Neural progenitor cell (in vitro differentiated cells): ENCODE measurements at places on chromosomes 3 and 15. TPM values are rescaled to one million over a fixed set of nuclear protein-coding genes. Genes with fewer than 3 reads are reported as not detected.

The TLR9 gene
- not detected in 2 replicates for total RNA-seq

The GXYLT2 gene
- 1.5 and 3.6 TPM in 2 replicates for total RNA-seq

The TERB2 gene
- total RNA-seq = not detected in 2 replicates

DNA sequence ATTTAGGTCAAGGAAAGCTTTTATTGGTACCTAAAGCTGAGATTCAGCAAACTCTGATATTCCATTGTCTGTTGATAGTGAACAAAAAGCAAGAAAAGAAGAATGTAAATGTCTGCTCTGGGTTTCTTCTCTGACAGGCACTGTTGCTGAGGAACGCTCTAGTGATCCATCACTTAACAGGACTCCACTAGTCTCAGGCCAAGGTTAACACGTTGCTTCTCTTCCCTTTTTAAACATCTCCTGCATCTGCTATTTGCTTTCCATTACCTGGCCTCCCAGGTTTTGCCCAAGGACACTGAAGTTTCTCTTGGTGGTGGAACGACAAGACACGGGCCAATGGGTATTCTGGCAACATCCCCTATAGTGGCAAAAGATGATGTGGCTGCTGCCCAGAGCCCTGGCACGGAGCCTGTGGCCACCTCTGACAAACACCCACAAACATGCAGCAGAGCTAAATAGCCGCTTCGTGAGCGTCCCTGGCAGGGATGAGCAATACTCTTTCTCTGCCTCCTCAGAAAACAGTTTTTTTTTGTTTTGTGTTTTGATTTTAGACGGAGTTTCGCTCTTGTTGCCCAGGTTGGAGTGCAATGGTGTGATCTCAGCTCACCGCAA, 97.8 kb upstream of the AKAP13 start:
- H3K27ac ChIP-seq = no peak overlapping the region
- H3K4me3 ChIP-seq = no peak overlapping the region
- no peak for DNase-seq
- no peaks in the 10 kb centered on the region for H3K4me1 ChIP-seq
- H3K27me3 ChIP-seq = no peaks in the 10 kb centered on the region

GRCh38 chr3:47161983-47162696, 1.8 kb downstream of the SETD2 start:
- DNase-seq = no peak
- H3K36me3 ChIP-seq = no peaks in the 10 kb centered on the region
- H3K27ac ChIP-seq = peak overlapping the region; percentile 96
- H3K4me1 ChIP-seq = peaks cover 33% of the 10 kb centered on the region

- no peaks in the 10 kb centered on the region for H3K27me3 ChIP-seq
- H3K4me1 ChIP-seq = no peaks in the 10 kb centered on the region
- no peak overlapping the region for H3K4me3 ChIP-seq
- no peak overlapping the region for H3K27ac ChIP-seq
Measured at GRCh38 chr15:101161656-101162055, 90.2 kb downstream of the CHSY1 start.

The NTRK3 gene
- total RNA-seq = 2.0 and 2.4 TPM in 2 replicates

DNA sequence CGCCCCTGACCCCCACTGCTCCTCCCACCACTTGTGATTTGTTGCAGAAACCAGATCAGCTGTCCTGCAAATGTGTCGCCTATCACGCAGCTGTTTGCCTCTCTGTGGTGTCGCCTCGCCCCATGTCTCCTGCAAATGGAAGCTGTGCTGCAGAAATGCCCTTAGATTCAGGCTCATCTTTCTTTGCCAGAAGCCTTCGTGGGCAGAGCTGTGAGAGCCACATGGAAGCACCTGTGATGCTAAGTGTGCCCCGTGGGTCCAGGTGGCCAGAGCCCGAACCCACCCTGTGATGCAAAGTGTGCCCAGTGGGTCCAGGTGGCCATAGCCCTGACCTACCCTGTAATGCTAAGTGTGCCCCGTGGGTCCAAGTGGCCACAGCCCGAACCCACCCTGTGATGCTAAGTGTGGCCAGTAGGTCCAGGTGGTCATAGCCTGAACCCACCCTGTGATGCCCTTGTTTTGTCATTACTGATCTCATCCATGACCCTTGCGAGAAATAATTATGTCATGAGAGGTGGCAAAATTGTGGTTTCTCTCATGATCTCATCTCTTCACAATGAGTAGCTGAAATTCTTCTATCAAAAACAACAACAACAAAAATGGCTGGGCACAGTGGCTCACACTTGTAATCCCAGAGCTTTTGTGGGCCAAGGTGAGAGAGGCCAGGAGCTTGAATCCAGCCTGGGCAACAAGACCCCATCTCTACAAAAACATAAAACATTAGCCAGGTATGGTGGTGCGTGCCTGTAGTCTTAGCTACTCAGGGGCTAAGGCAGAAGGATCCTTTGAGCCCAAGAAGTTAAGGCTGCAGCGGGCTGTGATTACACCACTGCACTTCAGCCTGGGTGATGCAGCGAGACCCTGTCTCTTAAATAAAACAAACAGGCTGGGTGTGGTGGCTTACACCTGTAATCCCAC, 187.4 kb downstream of the GOLGA6L6 start:
- no peak for DNase-seq
- no peaks in the 10 kb centered on the region for H3K27me3 ChIP-seq
- H3K36me3 ChIP-seq = no peaks in the 10 kb centered on the region
- no peak overlapping the region for H3K27ac ChIP-seq

DNA sequence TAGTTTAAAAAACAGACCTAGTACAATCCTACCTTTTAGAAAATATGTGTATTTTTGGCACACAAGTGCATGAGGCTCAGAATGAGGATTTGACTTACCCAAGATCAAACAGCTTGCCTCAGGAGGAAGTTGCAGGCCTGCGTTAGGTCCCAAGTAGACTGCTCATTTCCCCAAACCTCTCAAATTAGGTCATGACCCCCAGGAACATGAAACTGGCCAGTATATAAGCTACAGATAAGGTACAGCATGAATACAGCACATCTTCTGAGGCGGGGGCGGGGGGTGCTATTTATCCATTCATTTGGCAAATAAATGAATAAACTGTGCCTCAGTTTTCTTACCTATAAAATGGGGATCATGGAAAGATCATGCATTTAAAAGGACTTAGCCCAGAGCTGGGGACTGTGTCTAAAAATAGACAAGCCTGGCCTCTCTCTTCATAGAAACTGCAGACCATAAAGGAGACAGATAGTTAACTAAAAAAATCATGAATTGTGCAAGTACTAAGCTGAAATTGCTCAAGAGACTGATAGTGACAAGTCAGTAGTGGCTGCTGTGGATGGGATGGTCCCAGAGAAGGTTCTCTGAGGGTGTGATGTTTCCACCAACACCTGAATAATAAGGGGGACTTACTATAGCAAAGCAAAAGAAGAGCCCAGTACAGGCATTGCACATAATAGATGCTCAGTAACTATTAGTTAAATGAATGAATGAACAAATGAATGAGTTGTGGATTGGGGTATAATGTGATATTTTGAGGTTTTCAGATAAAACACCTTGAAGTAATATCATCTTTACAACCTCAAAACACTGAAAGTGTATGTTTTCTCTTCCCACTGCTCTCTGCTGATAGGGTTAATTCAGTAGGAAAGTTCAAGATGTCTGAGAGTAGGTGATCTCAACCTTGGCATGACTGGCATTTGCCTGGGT, 258.5 kb upstream of the PROK2 start:
- no peaks in the 10 kb centered on the region for H3K27me3 ChIP-seq
- H3K27ac ChIP-seq = no peak overlapping the region
- no peaks in the 10 kb centered on the region for H3K4me1 ChIP-seq
- H3K36me3 ChIP-seq = no peaks in the 10 kb centered on the region

DNA sequence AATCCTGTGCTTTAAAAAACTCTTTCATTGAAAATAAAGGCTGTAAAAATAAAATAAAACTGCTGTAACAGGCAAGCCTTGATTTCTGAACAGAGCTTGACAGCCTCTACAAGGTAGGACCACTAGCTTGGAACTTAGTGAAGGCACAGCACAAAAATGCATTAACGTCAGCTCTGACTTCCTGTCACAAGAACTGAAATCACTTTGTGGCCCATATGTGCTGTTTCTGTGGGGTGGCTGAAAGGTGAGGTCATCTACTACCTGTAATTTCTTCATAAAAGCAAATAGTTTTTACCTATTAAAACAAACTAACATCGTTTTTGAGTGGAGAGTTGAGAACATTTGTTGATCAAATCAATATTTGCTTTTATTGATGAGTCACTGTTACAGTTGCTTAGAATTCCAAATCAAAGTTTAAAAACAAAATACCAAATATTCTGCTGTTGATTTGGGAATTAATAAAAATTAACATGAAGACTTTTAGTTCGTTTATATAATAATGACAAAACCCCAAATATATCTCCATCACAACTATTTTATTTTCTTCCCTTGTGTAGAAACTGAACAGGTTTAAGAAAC, 1034.1 kb downstream of the MCTP2 start:
- peaks cover 34% of the 10 kb centered on the region for H3K4me1 ChIP-seq
- no peaks in the 10 kb centered on the region for H3K27me3 ChIP-seq
- H3K36me3 ChIP-seq = no peaks in the 10 kb centered on the region

The IMP3 gene
- total RNA-seq = 62.1 and 96.1 TPM in 2 replicates

- H3K4me3 ChIP-seq = no peak overlapping the region
- no peaks in the 10 kb centered on the region for H3K36me3 ChIP-seq
- H3K27ac ChIP-seq = no peak overlapping the region
- no peaks in the 10 kb centered on the region for H3K27me3 ChIP-seq
Measured at GRCh38 chr15:64930019-64930652, 18.4 kb downstream of the ANKDD1A start.

The LSMEM2 gene
- 0.37 TPM in 1 of 2 replicates, not detected in the other for total RNA-seq

- no peak overlapping the region for H3K27ac ChIP-seq
- no peaks in the 10 kb centered on the region for H3K27me3 ChIP-seq
- DNase-seq = no peak
Measured at GRCh38 chr15:74179101-74179841, 5.8 kb downstream of the ISLR start.

DNA sequence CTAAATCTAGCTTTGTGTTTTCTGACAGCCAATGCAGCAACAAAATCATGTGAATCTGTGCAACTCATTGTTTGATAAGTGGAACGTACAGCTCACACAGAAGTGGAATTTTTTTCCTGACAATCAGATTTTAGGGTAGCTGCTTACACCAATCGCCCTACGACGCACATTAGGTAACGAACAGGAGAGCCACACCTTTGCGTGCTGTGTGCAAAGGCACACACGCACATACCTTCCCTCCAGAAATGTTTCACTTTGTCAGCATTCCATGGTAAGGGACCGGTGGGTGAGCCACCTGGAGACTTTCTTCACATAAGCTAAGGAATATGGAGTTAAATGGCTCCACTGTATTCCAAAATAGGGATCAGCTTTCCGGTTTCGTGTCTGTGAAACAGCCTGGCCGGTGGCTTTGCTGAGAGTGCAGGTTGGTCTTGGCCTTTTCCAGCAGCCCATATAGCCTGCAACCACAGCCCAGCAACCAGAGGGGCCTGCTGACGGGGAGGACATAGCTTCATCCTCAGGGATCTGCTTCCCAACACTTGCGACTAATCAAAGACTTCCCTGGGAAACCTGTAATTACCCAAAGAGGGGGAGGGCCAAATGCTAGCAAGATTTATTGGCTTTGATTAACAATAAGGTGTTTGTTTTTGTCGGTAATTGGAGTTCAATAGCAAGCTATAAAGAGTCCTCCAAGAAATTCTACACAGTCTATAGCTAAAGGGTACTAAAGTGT, 145.3 kb downstream of the ADAMTS17 start:
- no peak overlapping the region for H3K4me3 ChIP-seq
- H3K27me3 ChIP-seq = no peaks in the 10 kb centered on the region
- no peak for DNase-seq
- H3K4me1 ChIP-seq = peaks cover 6% of the 10 kb centered on the region
- H3K36me3 ChIP-seq = no peaks in the 10 kb centered on the region
